ENCODE measurements at places on chromosomes 7 and 10.
A peak's percentile ranks its signal among the peaks of the same experiment; 100 is the strongest.

GRCh38 chr7:152344253-152344652 is 91.5 kb downstream of the KMT2C start:
- no peak for DNase-seq

- no peak for DNase-seq
These were observed 231.4 kb downstream of the CREB5 start for GRCh38 chr7:28643584-28644340.

- DNase-seq = no peak
These were observed 33.9 kb downstream of the BCAP29 start for GRCh38 chr7:107613948-107614347.

GRCh38 chr7:142500366-142500765 is 242.5 kb upstream of the PRSS58 start:
- no peak for DNase-seq

DNA sequence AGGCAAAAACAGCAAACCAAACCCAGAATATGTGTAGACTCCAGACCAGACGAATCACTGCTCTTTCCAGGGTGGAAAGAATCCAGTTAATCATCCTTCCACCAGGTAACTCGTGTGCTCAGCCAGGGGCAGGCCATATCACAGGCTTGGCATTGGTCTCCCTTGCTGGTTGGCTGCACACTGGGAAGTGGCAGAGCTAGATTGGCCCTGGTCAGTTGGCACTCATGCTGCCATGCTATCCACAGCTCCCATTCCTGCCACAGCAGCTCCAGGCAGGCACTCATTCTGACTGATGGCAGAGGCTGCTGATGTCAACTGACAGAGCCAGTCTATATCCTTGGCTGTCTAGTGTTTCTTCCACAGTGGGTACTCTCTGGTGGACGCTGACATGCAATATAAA is 9.7 kb upstream of the GDF10 start:
- no peak for DNase-seq

DNA sequence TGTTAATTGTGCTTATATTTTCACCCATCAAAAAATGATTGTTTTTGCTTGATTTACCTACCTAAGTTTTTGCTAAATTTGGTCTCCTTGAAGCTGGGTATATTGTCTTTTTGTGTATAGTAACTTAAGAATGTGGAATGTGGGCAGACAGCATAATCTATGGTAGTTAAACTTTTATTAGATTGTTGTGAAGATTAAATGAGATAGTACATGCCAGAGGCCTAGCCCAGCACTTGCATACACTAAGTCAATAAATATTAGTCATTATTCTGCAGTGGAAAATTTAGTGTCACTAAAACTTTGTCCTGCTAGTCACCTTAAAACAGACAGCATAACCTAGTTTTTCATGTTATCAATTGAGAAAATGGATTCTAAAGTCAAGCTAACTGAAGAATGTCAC is 19.3 kb upstream of the RPA3 start:
- no peak for DNase-seq

GRCh38 chr10:20948686-20949327 is 51.7 kb upstream of the NEBL start:
- DNase-seq = no peak

DNA sequence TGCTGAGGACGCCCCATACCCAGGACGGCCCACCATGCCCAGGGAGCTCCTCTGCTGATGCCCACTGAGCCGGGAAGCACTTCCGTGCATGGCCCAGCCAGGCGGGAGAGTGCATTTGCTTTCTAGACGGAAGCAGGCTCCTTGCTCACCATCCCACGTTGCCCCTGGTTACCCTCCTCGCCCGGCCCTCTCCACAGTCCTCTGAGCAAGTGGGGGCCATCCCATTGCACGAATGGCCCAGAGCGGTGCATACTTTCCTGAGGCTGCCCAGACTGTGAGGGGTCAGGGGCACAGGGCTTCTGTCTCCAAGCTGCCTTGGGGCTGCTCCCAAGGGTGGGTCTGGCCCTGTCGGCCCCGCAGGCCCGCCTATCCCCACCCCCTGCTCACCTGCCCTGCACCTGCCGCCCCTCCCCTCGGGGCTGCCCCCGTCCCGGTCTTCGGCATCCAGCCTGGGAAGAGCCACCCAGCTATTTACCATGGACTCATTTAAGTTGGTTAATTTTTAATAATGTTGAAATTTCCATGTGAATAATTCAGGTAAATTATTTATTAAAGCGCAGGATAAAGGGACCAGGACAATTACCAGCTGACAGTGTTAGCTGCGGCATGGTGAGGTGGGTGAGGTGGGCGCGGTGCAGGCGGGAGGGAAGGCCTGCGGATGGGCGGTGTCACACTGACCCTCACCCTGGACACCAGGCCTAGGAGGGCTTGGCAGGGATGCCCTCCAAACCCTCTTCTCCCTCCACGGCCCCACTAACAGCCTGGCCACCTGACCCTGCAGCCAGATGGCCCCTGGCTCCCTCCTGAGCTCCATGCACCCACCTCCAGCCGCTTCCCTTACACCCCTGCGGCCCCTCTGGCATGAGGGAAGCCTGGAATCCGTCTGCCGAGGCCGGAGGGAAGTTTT is 104.4 kb downstream of the MICALL2 start:
- DNase-seq = no peak

DNA sequence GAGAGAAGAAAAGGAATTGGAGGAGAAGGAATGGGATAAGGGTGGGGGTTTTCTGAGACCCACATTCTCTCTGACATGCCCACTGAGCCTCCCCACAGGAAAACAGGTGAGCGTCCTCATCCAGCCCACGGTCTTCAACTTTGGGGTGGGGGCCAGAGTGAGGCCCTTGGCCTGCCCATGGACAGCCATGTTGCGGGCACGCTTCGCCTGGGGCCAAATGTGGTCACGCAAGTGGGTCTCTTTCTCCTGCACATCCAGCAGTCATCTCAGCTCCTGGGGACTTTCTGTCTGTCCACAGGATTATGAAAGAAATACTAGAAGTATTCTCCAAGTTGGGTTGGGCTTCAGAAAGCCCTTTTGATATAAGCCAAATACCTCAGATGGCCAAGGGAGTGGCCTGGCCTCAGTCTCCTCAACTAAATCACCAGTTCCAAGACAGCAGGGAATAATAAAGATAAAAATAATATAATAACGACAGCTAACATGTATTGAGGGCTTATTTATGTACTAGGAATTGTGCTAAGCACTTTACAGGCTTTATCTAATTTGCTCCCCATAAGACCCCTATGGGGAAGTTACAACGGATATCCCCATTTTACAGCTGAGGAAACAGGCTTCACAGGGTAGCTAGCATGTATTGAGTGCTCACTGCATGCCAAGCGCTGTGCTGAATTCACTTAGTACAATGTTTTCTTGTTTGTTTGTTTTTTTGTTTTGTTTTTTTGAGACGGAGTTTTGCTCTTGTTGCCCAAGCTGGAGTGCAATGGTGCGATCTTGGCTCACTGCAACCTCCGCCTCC is 57.2 kb upstream of the LBX1 start:
- DNase-seq = no peak

- DNase-seq = no peak
These were observed 46.6 kb downstream of the INSIG1 start for GRCh38 chr7:155344270-155344617.

DNA sequence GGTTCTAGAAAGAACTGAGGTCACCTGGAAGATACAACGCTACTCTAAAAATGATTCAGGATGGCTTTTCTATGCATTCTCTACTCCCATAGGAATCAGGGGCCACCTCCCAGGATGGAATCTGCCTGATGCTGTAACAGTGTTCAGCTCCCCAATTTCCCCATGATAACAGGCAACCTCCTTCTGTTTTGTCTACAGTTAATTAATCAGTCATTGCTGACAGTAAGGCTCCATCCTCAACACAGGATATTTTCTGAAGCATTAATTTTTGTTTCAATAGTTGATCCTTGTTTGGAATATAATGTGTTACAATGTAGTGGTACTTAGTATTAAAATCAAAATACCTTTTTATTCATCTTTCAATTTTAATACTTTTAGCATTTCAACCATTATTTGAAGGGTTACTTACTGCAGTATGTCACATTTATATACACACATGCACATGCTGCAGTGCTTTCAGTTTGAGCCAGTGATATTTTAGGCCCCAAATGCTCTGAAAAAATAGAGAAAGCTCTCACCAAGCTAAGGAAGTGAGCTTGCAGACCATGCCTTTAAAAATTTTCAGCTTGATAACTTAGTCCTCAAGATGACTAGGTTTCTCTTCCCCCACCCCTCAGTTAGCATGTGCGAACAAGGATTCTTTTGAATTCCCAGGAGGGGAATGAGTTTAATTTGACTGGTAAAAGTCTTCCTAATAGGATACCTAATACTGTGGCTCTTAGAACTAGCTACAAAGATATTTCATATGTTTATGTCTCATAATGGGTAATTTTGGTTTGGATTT is 592 bp upstream of the PIK3CG start:
- DNase-seq = peak; percentile 57

DNA sequence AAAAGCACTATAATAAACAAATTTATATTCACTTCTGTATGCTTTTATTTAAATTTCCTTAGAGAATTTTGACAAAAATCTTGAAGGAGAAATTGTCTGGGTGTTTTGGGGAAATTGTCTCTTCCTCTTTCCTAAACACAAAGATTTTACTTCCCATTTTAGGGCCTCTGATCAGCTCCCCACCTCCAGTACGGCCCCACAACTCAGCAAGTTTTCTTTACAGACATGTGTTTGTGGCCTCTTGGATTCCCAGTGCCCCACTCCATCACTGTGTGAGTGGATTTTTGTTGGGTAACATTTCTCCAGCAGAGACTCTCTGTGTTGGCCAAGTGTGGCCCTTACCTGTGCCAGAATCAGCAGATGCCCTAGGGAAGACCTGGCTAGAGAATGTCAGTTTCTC is 182.8 kb upstream of the CDC14C start:
- no peak for DNase-seq

DNA sequence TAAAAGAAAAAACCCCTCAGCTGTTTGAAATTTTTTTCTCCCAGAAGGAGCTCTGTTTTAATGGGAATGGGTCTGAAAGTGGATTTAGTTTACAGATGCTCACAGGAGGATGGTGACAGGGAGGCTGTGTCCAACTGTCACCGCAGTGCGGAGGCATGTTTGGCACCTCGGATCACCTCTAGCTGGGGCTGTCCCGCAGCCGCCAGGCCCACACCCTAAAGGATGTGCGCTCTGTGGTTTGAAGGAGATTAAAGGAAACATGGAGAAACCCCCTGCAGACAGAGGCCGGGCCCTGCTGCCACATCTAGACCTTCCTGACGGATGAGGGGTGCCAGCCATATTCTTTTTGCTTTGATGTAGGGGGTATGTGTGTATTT is 160.6 kb downstream of the DNAJB6 start:
- no peak for DNase-seq

DNA sequence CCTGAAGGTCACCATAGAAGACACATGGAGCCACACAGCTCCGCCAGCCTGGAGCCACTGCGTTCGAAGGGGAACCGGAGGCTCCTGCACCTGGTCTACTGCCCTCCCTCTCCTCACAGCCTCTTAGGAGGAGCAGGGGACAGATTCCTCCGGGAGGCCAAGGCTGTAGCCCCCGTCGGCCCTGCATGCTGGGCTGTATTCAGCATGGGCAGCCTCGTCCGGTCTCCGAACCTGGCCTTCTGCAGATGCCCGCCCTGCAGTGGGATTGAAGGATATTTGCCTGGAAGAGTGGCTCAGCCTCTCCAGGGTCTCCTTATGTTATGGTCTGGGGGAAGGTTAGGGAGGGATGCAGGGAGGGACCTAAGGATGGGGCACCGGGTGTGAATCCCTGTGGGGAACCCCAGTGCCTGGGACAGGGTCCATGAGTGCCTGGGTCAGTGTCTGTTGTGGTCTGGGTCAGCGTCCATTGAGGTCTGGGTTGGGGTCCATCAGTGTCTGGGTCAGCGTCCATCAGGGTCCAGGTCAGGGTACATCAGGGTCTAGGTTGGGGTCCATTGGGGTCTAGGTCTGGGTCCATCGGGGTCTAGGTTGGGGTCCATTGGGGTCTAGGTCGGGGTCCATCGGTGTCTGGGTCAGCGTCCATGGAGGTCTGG is 13.0 kb upstream of the SCART1 start:
- no peak for DNase-seq

- DNase-seq = no peak
These were observed 88.0 kb upstream of the ELMO1 start for GRCh38 chr7:37536706-37537105.

GRCh38 chr10:92689663-92690210 is at the start of gene HHEX:
Gene HHEX (plus strand): TSS chr10:92689955. CDS start chr10:92689987, 32 bp downstream.
- DNase-seq = peak; percentile 96

GRCh38 chr10:96524741-96525140 is 11.0 kb upstream of the TLL2 start:
- DNase-seq = no peak

- DNase-seq = no peak
These were observed 387.6 kb downstream of the KCNMA1 start for GRCh38 chr10:77249901-77250459.

DNA sequence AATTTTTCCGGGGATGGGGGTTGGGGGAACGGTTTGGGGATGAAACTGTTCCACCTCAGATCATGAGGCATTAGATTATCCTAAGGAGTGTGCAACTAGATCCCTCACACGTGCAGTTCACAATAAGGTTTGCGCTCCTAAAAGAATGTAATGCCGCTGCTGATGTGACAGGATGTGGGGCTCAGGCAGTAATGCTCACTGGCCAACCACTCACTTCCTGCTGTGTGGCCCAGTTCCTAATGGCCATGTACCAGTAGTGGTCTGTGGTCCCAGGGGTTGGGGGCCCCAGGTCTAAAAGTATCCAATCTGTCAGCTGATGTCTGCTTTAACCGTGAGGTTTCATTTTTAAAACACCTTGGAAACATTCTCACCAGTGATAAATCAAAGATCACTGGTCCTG is 2.2 kb downstream of the STN1 start:
- DNase-seq = peak; percentile 68

- DNase-seq = peak; percentile 36
These were observed 32.5 kb upstream of the DOCK1 start for GRCh38 chr10:126872768-126873167.

GRCh38 chr10:133381036-133381435 is 2.0 kb downstream of the PAOX start:
- no peak for DNase-seq

DNA sequence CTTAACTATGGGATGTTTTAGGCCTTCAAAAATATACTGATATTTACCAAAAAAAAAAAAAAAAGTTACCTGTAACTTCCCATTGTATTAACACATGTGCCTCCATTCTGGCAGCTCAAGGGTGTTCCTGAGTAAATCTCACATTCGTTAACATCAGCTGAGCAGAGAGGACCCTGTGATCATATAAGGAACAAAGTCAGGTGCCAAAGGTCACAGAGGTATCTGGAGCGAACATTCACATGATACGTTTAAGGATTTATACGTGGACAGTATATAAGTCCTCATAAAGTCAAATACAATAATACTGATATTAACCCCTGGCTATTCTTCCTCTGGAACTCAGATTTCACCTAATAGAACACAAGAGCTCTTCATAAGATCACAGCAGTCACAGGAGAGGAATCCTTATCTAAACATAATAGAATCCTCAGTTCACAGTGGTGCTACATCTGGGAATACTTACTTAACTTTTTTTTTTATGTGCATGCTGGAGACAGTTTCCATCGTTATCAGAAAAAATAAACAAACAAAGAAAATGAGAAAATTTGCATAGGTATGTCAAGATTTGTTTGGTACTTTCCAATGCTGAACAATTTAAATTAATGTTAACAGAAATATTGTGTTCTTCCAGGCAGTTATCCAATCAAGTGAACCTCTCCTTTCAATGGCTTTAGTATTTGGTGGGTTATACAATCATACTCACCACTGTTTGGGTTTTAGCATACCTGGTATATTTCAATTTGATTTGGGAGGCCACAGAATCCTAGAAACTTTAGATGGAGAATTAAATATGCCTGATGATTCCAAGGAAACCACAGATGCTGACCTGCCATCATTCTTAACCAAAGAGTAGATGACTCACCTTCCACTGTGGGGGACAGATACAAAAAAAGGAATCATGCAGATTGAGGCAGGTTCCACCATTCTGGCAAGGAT is 6.6 kb downstream of the CUBN start:
- no peak for DNase-seq
